IPS-NIHi11 (cell line): ENCODE measurements at places on chromosomes 7 and 10.

DNA sequence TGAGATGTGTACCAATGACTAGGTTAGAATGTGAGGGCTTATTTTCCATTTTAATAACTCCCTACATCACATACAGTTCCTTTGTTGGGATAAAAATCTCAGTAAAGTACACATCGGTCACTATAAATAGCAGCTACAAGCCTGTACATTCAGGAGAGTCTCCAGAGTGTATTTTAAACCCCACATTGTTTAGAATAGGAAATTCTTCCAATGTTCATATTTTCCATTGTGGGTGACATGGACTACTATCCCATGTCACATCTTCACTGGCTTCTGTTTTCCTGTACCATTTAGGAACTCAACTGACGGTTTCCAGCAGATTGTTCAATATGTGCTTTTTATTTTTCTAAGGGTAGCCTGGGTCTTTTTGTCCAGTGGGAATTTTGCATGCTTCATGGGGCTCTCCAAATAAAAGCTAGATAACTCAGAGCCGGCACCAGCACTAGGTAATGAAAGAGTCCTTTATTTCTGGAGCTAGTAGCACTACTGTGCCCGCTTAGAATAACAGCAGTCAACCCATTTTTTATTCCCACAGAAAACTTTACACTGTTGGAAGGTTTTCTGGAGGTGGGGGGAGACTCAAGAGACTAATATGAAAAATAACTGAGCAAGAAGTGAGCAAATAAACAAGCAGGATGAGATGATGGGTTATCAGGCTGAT is 100.5 kb downstream of the CALD1 start:
- no peak for DNase-seq

DNA sequence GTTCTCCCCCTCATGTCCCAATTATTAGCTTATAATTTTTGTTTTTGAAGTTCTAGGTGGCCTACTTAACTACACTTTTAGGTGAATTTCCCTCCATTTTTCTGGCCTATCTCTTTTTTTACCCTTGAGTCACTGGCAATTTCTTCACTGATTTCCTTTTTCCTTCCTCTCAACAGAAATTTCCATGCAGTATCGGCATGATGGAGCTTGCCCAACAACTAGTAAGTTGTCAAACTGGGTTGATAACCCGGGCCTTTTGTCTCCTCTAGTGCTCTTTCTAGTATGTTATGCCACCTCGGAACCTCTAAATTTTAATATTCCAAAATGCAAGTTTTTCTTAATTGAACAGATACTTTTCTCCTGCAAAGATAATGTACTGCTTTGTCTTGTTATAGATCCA is 147.1 kb downstream of the MLLT10 start:
- DNase-seq: no peak

- DNase-seq: no peak
Measured at GRCh38 chr10:22875581-22875980, 52.3 kb upstream of the ARMC3 start.

- DNase-seq: no peak
Measured at GRCh38 chr10:96673318-96674099, 46.8 kb downstream of the PIK3AP1 start.

- DNase-seq: no peak
Measured at GRCh38 chr7:147681530-147681929, 909.0 kb upstream of the C7orf33 start.

- no peak for DNase-seq
Measured at GRCh38 chr7:37493123-37493522, 44.5 kb upstream of the ELMO1 start.

DNA sequence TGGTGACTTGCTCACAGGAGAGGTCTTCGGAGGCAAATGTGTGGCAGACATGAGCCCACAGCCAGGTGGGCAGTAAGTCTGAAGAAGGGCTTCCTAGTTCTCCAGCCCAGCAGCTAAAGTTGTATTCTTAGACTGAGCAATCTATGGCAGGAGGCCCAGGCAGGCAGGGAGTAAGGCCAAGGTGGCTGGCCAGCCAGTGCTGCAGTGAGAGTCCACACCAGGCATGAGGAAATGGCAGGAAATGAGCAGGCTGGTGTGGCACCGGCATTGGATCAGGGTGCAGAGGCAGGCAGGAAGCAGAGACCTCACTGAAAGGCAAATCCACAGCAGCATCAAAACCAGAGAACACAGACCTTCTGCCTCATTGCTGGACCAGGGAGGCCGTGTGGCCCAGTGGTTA is 84.6 kb upstream of the PDE1C start:
- DNase-seq: no peak

- no peak for DNase-seq
Measured at GRCh38 chr7:93717217-93717900, 142.8 kb upstream of the CALCR start.
